SK-N-MC (cell line): ENCODE measurements at places on chromosomes 1 and 21.

DNA sequence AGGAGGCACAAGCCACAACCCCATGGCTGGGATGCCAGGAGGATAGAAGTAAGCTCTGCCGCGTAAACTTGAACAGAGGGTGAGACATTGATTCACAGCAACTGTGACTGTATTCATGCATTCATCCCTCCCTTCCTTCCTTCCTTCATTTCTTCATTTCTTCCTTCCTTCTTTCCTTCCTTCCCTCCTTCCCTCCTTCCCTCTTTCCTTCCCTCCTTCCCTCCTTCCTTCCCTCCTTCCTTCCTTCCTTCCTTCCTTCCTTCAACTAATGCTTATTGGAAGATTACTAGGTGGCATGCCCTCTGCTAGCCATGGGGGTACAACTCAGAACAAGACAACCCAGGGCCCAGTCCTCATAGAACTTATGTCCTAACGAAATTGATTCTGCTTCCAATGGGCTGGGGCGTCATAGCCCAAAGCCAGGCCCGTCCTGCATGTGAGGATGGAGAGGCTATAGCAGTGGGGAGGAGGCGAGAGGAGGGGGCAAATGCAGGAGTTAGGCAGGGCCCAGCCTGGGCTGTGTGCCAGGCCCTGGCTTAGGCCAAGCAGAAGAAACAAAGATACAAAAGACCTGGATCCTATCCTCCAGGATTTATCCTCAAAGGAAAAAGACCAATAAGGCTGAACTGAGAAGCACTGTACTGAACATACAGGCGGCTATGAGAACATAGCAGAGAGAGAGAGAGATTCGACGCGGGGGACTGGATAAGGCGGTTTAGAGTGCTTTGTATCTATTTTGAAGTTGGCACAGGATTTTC lies 24.4 kb upstream of the PAXBP1 start:
- DNase-seq: no peak

- no peak for DNase-seq
These were observed 280.3 kb downstream of the USH2A start for GRCh38 chr1:216142921-216143320.

- no peak for DNase-seq
These were observed 126.8 kb downstream of the ITSN1 start for GRCh38 chr21:33769057-33769456.

GRCh38 chr21:41681939-41682718 lies 84.7 kb downstream of the RIPK4 start:
- DNase-seq: no peak

DNA sequence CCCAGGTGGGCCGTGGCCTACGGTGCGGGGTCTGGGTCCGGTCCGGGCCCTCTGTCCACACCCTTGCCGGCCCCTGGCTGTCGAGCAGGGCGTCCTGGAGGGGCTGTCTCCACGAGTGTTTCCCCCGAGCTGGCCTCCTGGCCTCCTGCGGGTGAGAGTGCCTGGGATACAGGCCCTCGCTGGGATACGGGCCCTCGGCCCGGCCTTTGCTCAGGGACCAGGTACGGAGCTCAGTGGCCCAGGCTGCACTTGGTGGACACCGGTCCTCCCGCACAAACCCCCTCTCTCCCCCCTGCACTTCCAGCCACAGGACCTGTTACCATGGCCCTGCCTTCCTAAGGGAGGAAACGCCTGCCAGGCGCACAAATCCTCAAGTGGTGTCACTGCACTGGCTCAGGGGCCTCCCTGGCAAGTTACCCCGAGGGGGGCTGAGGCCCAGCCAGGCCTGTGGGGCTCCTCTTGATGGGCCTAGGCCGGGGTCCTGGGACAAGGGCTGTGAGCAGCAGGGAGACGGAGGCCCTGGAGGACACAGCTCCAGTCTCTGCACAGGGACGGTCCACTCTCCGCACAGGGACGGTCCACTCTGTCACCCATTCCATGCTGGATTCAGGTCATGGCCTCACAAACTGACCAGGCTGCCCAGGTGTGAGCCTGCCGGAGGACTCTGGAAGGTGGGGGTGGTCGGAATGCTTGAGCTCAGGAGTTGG lies 18.2 kb upstream of the RNF223 start:
- no peak for DNase-seq

DNA sequence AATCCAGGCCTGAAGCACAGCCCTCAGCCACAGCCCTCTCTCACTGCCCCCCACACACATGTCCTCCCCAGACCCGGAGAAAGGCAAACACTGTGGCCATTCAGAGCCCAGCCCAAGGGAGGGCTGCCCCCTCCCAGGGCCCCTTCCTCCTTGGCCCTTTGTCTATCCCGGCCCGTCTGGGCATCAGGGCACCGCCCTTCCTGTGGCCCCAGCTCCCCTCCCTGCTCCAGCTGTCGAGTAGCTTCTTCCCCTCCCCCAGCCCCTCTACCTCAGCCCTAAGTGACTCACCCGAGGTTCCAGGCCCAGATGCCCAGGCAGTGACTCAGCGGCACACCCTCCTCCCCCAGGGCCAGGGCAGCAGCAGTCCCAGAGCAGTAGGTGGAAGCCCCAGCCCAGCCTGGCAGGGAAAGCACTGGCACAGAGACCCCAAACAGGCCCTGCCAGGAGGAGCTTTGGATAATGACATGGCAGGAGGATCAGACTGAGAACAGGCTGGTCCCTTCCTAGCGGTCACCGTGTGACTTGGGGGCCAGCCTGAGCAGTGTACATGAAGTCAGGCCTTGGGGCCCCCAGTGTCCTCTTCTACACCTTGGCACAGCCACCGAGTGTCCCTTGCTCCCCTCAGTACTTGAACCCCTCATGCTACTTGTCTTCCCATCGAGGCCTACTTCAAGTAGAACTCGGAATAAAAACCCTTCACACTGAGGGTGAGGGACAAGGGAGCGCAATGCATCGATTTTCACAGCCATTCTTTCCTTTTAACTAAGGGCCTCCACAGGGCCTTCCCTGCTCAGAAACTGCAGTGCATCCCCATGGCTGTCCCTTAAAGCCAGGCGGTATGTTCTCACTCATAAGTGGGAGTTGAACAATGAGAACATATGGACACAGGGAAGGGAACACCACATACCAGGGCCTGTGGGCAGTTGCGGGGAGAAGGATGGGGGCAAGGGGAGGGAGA lies 1.0 kb upstream of the S100A2 start:
- DNase-seq: no peak

DNA sequence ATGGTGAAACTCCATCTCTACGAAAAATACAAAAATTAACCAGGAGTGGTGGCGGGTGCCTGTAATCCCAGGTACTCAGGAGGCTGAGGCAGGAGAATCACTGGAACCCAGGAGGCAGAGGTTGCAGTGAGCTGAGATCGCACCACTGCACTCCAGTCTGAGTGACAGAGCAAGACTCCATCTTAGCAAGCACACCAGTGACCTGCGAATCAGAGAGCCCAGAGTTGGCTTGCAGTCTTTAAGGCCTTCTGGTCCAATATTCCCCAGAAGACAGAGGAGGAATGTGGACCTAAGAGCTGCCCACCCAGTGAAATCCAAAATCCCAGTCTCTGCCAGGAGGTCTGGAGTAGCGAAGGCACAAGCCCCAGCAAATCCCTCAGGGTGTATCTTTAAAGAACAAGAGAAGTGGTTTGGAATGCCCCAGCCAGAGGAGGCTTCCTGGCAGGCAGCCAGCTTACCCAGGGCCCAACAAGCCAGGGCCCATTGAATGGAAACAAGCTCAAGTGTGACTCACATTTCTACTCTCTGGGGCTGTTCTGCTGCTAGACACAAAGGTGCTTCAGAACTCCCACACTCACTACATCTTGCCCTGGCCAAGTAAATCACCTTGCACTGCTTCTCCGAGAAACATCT lies 23.9 kb downstream of the GPR161 start:
- peak; percentile 44 for DNase-seq

- DNase-seq: no peak
These were observed 922 bp downstream of the CPT2 start for GRCh38 chr1:53197291-53198200.

GRCh38 chr1:30762152-30762929 lies 4.8 kb upstream of the LAPTM5 start:
- no peak for DNase-seq

DNA sequence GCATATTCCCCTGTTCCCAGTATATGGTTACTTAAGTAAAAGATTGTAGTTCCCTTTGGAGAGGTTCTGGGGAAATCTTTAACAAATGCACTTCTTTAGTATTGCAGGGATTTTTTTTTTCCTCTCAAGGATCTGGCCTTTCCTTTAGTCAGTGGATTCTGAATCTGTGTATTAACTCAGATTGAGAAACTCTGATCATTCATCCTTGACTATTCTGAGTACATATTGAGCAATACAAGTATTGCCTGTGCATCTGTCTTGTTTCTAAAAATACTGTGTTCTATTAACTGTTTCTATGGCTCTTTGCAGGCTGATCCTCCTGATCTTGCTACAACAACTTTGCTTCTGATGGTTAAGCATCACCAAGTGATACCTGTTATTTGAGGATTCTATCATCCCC lies 67.8 kb upstream of the FGGY start:
- DNase-seq: no peak

DNA sequence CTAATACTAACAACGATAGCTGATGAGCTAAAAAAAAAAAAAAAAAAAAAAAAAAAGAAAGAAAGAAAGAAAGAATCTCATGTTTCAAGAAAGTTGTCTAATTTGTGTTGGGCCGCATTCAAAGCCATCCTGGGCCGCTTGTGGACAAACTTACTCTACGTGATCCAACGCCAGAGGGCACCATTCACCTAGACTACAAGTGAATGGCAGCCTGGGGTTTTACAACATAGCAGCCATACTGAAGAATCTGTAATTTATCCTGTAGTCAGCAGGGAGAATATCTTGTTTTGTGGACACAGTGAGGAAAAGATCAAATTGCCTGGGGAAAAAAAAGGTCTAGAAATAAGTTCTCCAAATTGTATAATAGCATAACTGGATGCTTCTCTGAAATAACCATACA lies 47.0 kb downstream of the CYP2J2 start:
- peak; percentile 75 for DNase-seq

DNA sequence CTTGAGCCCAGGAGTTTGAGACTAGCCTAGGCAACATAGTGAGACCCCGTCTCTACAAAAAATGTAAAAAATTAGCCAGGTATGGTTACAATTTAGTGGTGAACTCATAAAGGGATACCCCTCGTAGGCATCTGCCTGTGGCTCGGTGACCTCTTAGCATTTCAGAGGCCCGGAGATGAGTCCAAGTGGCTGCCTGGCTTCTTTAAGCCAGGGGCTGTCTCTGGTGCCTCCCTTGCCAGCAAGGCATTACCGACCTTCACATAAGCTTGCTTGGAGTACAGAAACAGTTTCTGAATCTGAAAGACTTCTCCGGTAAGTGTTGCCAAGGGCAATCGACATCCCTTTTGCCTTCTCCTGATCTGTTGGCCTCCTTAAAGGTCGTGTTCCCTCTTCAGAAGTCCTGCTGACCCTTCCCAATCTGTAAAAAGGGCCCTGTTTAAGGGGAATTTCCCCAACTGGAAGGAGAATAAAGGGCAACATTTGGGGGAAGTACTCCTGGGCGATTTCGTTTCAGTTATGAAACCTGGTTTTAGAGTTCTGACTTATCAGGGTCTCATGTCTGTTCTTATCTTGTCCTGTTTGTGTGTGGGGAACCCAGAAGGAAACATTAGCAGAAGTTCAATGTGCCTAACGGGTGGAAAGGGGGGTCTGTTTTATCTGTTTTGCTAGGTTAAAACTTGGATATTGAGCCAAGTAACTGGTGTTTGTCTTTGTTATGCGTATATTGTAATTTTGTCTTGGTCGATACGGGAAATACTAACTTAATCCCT lies 32.9 kb downstream of the KIFAP3 start:
- DNase-seq: no peak

GRCh38 chr1:241424480-241424971 lies 67.5 kb upstream of the RGS7 start:
- no peak for DNase-seq

DNA sequence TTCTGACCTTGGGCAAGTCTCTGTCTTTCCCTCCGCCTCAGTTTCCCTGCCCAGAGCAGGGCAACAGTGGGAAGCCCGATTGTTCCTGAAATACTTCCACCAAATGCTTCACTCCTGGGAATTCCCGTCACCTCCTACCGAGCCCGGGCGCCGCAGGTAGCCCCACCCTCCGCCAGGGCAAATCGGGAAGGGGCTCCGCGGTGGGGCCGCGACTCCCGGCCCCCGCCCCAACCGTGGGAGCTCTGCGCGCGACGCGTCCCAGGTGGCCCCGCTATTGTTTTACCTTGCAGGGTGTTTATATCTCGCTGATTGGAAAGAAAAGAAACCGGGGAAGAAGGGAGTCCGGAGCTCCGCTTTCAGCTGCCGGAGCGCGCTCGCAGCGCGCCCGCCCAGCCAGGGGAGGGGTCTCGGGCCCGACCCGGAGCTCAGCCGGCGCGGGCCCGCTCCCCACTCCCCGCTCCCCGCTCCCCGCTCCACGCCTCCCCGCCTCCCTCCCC lies 407 bp downstream of the IGSF3 start:
- DNase-seq: no peak

- DNase-seq: no peak
These were observed 62.5 kb downstream of the WNT9A start for GRCh38 chr1:227885135-227885647.

GRCh38 chr1:12142141-12142823 lies 24.5 kb upstream of the TNFRSF1B start:
- DNase-seq: no peak

- no peak for DNase-seq
These were observed 236.9 kb upstream of the VAMP3 start for GRCh38 chr1:7534061-7534825.

GRCh38 chr1:55632906-55633305 lies 417.7 kb upstream of the USP24 start:
- no peak for DNase-seq

GRCh38 chr1:76713535-76713934 lies 153.7 kb upstream of the ST6GALNAC5 start:
- DNase-seq: no peak

DNA sequence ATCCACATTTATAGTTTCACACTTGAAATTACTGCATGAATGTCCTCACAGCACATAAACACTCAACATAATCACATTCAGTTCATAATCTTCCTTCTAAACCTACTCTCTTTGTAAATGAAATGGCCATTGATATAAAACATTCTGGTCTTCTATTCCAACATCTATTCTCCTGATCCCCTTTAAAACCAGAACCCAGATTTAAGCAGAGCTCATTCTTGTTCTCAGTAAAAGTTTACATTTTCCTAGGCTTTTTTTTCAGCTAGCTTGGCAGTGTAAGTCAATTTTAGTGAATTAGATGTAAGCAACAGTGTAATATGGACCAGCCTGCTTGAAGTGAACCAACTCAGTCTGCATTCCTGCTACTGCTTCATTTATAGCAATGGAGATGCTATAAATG lies 460.7 kb upstream of the RGS18 start:
- DNase-seq: no peak

DNA sequence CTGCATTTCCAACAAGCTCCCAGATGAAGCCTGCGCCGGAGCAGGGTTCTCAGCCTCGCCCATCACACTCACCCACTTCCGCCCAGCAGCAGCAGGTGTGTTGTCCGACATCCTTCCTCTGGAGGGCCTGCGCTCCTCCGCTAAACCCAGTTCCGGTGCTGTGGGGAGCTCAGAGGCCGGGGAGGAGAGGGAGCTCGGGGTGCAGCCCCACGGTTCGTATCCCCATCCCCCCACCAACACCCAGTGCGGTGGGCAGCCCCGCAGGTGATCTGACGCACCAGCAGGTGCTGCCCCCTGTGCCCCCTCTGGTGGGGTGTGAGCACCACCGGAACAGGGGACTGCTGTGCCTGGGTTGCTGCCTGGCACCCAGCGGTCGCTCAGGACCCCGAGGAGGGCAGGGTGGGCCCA lies 3.4 kb upstream of the PEX10 start:
- DNase-seq: no peak
